Body of pancreas (tissue), 4 donors: ENCODE measurements at places on chromosomes 6 and 20. TPM values are rescaled to one million over a fixed set of nuclear protein-coding genes. Genes with fewer than 3 reads are reported as not detected.

- no peak overlapping the region for H3K4me3 ChIP-seq
- H3K27me3 ChIP-seq = no peaks in the 10 kb centered on the region
- no peak overlapping the region for H3K27ac ChIP-seq
- no peaks in the 10 kb centered on the region for H3K36me3 ChIP-seq
- no peak for DNase-seq
These were observed 60.9 kb downstream of the C6orf58 start for GRCh38 chr6:127637830-127638409.

- no peaks in the 10 kb centered on the region for H3K36me3 ChIP-seq
- H3K27me3 ChIP-seq = no peaks in the 10 kb centered on the region
- H3K4me1 ChIP-seq = peaks cover 48% of the 10 kb centered on the region
- no peak for DNase-seq
- peak overlapping the region; percentile 87 for H3K27ac ChIP-seq
These were observed 198.7 kb upstream of the SGK1 start for GRCh38 chr6:134516582-134516981.

ULBP2 gene
- total RNA-seq = not detected

THBS2 gene
- total RNA-seq = 8.9 TPM

DEFB124 gene
- total RNA-seq = not detected

- H3K4me3 ChIP-seq = no peak overlapping the region
- peak; percentile 23 for DNase-seq
- H3K27me3 ChIP-seq = no peaks in the 10 kb centered on the region
- H3K4me1 ChIP-seq = no peaks in the 10 kb centered on the region
- H3K36me3 ChIP-seq = no peaks in the 10 kb centered on the region
These were observed 534.2 kb downstream of the HACE1 start for GRCh38 chr6:104325341-104326172.

DNA sequence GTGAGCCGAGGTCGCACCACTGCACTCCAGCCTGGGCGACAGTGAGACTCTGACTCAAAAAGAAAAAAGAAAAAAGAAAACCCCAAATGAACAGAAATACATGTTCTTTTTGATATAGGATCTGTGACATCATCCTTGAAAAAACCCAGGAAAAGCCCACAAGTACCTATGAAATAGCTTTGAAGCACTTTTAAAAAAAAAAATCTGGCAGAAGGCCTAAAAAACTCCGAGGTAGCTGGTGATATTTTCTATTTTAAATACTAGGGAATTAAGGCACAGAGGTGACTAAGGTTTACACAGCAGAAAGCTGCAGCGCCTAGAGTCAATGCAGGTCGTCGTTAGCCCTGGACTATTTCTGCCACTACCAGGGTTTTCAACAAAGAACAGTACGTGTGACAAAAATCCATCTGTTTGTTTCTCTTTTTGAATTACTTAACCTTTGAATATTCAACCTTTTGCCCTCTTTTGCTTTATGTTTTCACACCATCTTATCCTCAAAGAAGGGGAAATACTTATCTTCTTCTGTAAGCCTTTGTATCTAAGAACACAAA, 39.4 kb upstream of the EEF1A1 start:
- no peak for DNase-seq
- H3K4me1 ChIP-seq = no peaks in the 10 kb centered on the region
- H3K4me3 ChIP-seq = no peak overlapping the region
- no peaks in the 10 kb centered on the region for H3K27me3 ChIP-seq
- H3K27ac ChIP-seq = no peak overlapping the region
- no peaks in the 10 kb centered on the region for H3K36me3 ChIP-seq

DEFB132 gene
- not detected for total RNA-seq
